ENCODE measurements at places on chromosomes 3 and 15.

DNA sequence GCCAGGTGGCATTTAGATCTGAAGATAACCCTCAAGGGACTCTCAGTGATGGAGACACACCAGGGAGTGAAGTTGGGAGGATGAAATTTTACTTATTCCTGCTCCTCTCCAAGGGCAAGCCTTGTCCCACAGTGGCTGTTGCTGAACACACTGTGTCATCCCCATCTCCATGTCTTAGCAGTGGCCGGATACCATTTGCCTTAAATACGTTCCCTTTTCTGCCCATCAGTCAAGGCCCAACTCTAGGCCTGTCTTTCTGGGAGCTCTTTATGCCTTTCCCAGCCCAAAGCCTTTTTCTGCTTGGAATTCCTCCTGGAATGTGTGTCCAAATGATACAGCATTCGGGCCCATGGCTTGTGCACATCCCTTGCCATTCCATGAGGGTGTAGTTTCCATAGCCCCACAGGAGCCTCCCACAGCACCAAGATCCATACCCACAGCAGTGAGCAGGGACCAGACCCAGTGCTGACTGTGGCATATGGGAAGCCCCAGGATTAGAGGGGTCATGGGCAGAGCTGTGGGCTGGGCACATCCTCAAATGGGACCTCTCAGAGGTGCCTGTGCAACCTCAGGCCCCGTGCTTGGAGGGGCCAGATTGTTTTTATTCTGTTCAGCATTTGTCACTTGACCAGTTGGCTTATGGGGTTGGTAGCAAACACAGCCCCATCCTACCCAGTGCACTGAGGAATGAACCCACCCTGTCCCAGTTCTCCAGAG, 63.7 kb upstream of the PRR23C start:
- H3K4me3 ChIP-seq = no peak overlapping the region
- no peaks in the 10 kb centered on the region for H3K4me1 ChIP-seq
- H3K36me3 ChIP-seq = no peaks in the 10 kb centered on the region
- H3K27me3 ChIP-seq = peaks cover 47% of the 10 kb centered on the region
- H3K27ac ChIP-seq = no peak overlapping the region

DNA sequence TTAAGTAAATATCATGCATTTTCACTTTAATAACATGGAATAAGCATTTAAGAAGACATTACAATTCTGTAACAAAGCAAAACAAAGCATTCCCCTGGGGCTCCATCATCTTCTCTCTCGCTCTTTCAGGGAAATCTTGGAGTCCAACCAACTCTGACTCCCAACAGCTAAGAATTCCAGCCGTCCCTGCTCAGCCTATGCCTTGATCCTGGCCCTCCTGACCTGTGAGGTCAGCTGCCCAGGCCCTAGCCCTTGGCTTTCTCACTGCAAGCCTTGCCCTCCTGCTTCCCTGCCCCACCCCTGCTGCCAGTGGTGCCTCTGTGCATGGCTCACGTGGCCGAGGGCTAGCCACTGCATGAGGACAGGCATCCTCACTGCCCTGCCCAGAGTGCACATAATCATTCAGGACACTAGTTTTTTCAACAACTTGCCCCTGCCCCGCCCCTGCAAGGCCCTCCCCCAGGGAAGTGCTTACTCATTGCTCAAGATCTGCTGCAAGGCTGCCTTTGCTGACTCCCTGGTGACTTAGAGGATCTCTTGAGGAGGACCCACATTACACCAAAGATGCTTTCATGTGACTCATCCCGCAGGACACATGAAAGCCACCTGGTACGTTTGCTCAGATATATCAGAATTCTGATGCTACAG, 37.6 kb downstream of the MTMR10 start:
- DNase-seq = no peak
- H3K36me3 ChIP-seq = peaks cover 60% of the 10 kb centered on the region
- H3K27ac ChIP-seq = peak overlapping the region; percentile 39
- H3K4me1 ChIP-seq = no peaks in the 10 kb centered on the region
- H3K27me3 ChIP-seq = no peaks in the 10 kb centered on the region
- H3K4me3 ChIP-seq = no peak overlapping the region

- no peaks in the 10 kb centered on the region for H3K27me3 ChIP-seq
- H3K27ac ChIP-seq = no peak overlapping the region
- no peaks in the 10 kb centered on the region for H3K36me3 ChIP-seq
- peaks cover 6% of the 10 kb centered on the region for H3K4me1 ChIP-seq
- DNase-seq = no peak
- no peak overlapping the region for H3K4me3 ChIP-seq
Observed at GRCh38 chr3:27220166-27220565, 149.0 kb downstream of the NEK10 start.

DNA sequence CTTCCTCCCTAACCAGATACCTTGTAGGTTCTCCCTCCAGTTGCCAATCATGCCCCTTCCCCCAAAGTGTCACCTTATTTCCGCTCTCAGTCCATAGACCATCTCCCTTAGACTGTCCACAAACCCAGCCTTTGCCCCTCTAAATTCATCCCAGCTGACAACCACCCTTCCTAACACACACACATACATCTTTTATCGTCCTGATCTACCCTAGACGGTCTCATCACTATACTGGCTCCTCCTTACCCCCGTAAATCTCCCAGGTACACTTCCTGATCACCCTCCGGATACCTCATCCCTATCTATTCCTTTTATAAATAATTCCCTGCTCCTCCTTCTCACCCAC, 828 bp downstream of the THOC7 start:
- H3K36me3 ChIP-seq = peaks cover 16% of the 10 kb centered on the region
- no peak for DNase-seq
- H3K4me1 ChIP-seq = peaks cover 40% of the 10 kb centered on the region
- H3K27ac ChIP-seq = peak overlapping the region; percentile 68
- no peaks in the 10 kb centered on the region for H3K27me3 ChIP-seq

GRCh38 chr3:184361932-184362667, 590 bp downstream of the POLR2H start:
- H3K36me3 ChIP-seq = peaks cover 20% of the 10 kb centered on the region
- H3K27me3 ChIP-seq = no peaks in the 10 kb centered on the region
- DNase-seq = no peak
- H3K4me1 ChIP-seq = peaks cover 24% of the 10 kb centered on the region
- peak overlapping the region; percentile 99 for H3K27ac ChIP-seq
- H3K4me3 ChIP-seq = peak overlapping the region; percentile 99

DNA sequence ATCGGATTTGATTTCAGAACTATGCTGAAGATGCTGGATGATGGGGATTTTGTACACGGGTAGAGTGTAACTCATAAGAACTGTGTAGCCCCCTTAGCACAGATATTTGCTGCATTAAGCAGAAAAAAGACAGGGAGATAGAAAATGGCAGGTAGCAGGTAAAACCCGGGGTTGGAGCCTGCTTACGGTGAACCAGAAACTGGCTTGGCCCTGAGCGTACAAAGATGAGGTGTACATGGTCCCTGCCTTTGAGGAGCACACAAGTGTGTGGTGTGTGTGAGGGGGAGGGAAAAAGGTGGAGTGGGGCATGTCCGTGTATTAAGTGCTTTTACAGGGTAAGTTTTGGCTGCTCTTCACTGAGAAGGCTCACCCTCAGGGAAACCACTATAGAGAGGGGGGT, 3.5 kb downstream of the LPP start:
- H3K4me1 ChIP-seq = peaks cover 62% of the 10 kb centered on the region
- no peaks in the 10 kb centered on the region for H3K27me3 ChIP-seq
- no peak for DNase-seq
- H3K4me3 ChIP-seq = peak overlapping the region; percentile 15
- H3K36me3 ChIP-seq = peaks cover 23% of the 10 kb centered on the region

DNA sequence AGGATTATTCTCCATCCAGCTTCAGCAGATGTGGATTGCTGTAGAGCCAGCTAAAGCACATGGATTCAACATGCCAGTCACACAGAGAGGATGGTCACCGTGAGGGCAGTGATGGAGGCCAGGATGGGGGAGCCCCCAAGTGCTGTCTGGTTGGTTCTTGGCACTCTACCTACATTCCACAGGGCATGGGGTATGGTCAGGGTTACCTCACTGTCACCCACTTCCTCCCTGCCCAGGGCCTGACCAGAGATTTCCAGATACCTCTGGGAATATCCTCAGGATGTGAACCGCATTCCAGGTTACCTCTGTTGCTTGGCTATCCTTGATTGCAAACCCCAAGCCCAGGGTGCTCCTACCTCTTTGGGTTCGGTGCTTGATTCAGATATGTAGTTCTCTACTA, 147.3 kb upstream of the TRIM42 start:
- no peak overlapping the region for H3K27ac ChIP-seq
- DNase-seq = no peak
- H3K27me3 ChIP-seq = no peaks in the 10 kb centered on the region
- peaks cover 4% of the 10 kb centered on the region for H3K36me3 ChIP-seq
- no peak overlapping the region for H3K4me3 ChIP-seq

DNA sequence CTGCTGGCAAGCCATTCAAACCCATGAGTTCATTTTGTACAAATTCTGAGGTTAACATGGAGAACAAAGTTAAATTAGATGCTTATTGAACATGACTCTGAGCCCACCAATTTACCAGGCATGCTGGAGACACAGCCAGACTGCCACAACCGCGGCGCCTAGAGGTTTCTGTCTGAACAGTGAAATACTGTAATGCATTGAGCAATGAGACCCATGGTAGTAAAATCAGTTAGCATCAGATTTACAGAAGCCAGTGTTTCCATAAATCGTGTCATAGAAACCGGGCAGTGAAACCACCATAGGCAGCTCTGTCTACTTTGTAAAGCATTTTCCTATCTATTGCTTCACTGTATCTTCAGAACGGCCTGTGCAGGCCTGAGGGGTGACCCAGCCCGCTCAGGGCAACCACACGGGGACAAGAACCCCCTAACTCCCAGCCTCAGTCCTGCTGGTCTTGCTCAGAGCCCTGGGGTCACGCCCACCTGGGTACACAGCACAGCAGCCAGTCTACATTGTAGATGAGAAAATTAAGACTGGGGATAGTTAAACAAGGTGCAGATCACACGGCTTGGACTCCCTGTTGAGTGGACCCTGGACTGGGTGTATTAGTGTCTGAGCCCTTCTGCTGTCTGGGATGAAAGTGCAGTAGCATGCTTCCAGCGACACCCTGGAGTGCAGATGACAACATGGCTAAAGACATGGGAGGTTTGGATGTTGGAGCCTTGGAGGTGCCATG, 44.2 kb downstream of the MGLL start:
- H3K4me1 ChIP-seq = peaks cover 19% of the 10 kb centered on the region
- no peak overlapping the region for H3K27ac ChIP-seq
- H3K36me3 ChIP-seq = no peaks in the 10 kb centered on the region
- H3K4me3 ChIP-seq = no peak overlapping the region

GRCh38 chr15:92068121-92068520, 214.6 kb downstream of the SLCO3A1 start:
- no peak overlapping the region for H3K27ac ChIP-seq
- no peak for DNase-seq
- no peak overlapping the region for H3K4me3 ChIP-seq
- no peaks in the 10 kb centered on the region for H3K36me3 ChIP-seq
- no peaks in the 10 kb centered on the region for H3K27me3 ChIP-seq

DNA sequence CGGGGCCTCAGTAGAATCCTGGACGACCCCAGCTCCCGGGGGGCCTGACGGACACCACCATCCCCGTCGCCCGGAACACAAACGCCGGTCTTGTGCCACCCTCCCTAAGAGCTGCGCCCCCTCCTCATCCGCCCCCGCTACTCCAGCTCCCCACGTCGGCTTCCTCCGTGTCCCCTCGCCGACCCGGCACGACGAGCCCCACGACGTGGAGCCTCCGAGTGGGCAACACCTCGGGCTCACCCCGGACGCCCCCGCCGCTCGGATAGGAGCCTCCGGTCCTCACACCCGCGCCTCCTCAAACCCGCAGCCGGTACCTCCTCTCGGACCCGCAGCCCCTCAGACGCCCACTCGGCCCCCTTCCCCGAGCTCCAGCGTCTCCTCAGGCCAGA, 525 bp downstream of the NPTN start:
- no peaks in the 10 kb centered on the region for H3K36me3 ChIP-seq
- peak overlapping the region; percentile 96 for H3K4me3 ChIP-seq
- H3K27me3 ChIP-seq = peaks cover 3% of the 10 kb centered on the region
- H3K27ac ChIP-seq = peak overlapping the region; percentile 39
- peaks cover 41% of the 10 kb centered on the region for H3K4me1 ChIP-seq

DNA sequence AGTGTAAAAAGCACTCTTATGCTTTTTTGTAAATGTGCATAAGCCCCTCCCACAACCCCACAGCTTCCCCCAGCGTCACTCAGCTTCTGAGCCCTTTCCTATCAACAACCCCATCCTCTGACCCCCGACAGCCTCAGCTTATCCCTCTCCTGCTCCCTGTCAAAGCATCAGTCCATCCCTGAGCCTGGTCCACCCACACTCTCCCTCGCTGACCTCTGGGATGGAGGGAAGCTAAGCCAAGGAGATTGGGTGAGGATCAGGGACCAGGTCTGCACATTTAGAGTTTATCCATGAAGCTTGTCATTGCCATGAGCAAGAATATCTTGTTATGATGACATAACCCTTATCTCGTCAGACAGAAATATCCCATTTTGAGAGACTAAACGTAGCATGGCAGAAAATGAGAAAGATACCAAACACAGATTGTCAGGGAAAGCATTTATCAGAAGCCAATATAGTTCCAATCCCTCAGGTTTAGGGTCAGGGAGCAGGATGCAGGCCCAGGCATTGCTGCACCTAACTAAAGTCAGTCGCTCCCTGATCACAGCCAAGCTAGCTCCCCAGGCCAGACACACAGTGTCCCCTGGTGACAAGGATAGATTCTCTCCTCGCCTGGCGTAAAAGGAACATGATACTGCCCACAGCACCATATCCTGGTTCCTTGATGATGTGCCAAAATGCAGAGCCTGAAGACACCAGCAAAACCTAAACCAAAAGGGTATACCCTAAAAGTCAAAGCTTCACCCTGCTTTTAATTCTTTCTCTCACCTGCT, 66.9 kb downstream of the DCLK3 start:
- no peaks in the 10 kb centered on the region for H3K4me1 ChIP-seq
- H3K36me3 ChIP-seq = no peaks in the 10 kb centered on the region
- H3K4me3 ChIP-seq = no peak overlapping the region
- peaks cover 14% of the 10 kb centered on the region for H3K27me3 ChIP-seq

GRCh38 chr3:22966349-22966748, 236.8 kb upstream of the UBE2E2 start:
- no peak for DNase-seq
- H3K4me3 ChIP-seq = no peak overlapping the region
- H3K27me3 ChIP-seq = peaks cover 16% of the 10 kb centered on the region
- no peaks in the 10 kb centered on the region for H3K36me3 ChIP-seq
- no peak overlapping the region for H3K27ac ChIP-seq

- H3K36me3 ChIP-seq = peaks cover 24% of the 10 kb centered on the region
- H3K27me3 ChIP-seq = no peaks in the 10 kb centered on the region
- H3K4me1 ChIP-seq = peaks cover 4% of the 10 kb centered on the region
- no peak for DNase-seq
- peak overlapping the region; percentile 69 for H3K27ac ChIP-seq
Observed at GRCh38 chr3:125231895-125232294, 19.3 kb upstream of the SLC12A8 start.
